Subcutaneous adipose tissue (tissue), 4 donors: ENCODE measurements at places on chromosomes 4 and X. TPM values are rescaled to one million over a fixed set of nuclear protein-coding genes. Genes with fewer than 3 reads are reported as not detected.

The RHOH gene
- 3.3 TPM for total RNA-seq

The COPS4 gene
- total RNA-seq = 71.1 TPM

The GAGE1 gene
- not detected for total RNA-seq

The KIAA0232 gene
- 24.3 TPM for total RNA-seq

The MAGEC3 gene
- total RNA-seq = not detected

The TEX13B gene
- total RNA-seq = not detected

The DIPK2B gene
- 12.9 TPM for total RNA-seq

The AKAP4 gene
- total RNA-seq = not detected

The PABPC1L2A gene
- total RNA-seq = not detected

The GEMIN8 gene
- 22.7 TPM for total RNA-seq

The UGT2B17 gene
- 0.33 TPM for total RNA-seq

The UNC5C gene
- total RNA-seq = 0.57 TPM

The ARMCX2 gene
- 8.8 TPM for total RNA-seq

The ANKRD37 gene
- 18.0 TPM for total RNA-seq

The GBA3 gene
- total RNA-seq = 1.1 TPM

The CT45A2 gene
- not detected for total RNA-seq

The HMX1 gene
- total RNA-seq = not detected

The POLN gene
- total RNA-seq = 3.1 TPM

The MND1 gene
- 1.9 TPM for total RNA-seq

The SLC9A7 gene
- 1.5 TPM for total RNA-seq

The ARHGAP36 gene
- not detected for total RNA-seq

The NDST3 gene
- not detected for total RNA-seq

The CC2D2A gene
- 8.7 TPM for total RNA-seq

The SRPX2 gene
- total RNA-seq = 128 TPM

The GAGE13 gene
- not detected for total RNA-seq

The SPANXC gene
- total RNA-seq = not detected

The SPATA4 gene
- 0.17 TPM for total RNA-seq

The SSX4B gene
- total RNA-seq = not detected

The HTN1 gene
- total RNA-seq = not detected

The CPLX1 gene
- 0.34 TPM for total RNA-seq

The PRKG2 gene
- total RNA-seq = 1.3 TPM

The XK gene
- 0.22 TPM for total RNA-seq

The DDX60 gene
- total RNA-seq = 33.7 TPM

The HSFX4 gene
- not detected for total RNA-seq

The FGFBP2 gene
- 148 TPM for total RNA-seq

The TREX2 gene
- total RNA-seq = 2.8 TPM
